ENCODE measurements at places on chromosomes 5 and 9.

- DNase-seq, result peak; percentile 49
Measured at GRCh38 chr5:172902497-172903472, 56.4 kb upstream of the RPL26L1 start.

DNA sequence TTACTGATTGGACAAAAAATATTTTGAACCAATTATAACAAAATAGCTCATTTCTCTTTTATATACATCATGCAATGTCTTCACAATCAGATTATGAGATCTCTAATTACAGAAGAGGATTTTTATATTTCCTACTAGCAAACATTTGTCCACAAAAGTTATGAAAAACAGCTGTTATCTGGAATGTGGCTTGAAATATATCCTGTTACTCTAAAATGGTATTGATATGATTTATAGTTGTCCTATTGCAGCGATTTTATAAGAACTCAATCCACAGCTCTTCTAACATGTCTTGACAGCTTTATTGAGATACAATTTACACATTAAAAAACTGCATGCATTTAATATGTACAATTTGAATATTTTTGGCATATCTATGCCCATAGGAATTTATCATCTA, 779.9 kb upstream of the ACO1 start:
- DNase-seq, result no peak

DNA sequence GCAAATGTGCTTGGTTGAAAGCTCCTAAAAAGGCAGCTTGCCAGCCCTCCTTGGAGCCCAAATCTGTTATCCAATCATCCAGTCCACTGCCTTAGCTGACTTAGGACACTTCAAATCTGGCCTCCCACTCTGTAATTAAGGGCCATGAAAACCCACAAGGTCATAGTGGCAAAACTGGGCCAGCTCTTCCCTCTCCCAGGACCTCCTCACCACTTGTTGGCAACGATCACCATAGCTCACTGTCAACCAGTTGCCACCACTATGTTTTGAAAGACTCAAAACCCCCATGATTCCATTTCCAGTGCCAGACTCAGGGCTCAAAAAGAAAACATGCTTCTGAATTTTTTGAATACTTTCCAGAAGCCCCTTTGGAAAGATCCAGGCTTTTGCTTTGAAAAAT, 107.5 kb downstream of the NREP start:
- DNase-seq, result peak; percentile 10

- no peak for DNase-seq
Measured at GRCh38 chr9:93668261-93668871, 92.0 kb downstream of the PHF2 start.

GRCh38 chr9:33924978-33925797, 108.2 kb downstream of the UBE2R2 start:
- DNase-seq, result peak; percentile 14

DNA sequence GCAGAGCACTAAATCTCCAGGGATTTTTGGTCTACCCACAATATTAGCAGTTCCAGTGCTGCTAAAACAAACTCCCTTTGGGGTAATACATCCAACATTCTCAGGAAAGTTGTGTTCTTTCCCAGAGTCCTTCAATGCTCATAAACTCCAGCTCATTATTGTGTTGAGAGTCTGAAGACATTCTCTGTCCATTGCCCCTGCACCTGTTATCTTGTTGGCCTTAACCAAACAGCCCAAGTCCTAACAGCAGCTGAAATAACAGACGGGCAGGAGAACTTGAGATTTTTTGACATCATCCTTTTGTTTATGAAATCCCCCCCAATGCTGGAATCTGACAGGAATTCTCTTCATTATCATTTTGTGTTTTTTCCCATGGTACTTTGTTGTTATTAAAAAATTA, 110.8 kb downstream of the PAPPA start:
- DNase-seq, result no peak

GRCh38 chr5:178428341-178429155, 161.6 kb downstream of the COL23A1 start:
- DNase-seq, result peak; percentile 58

GRCh38 chr5:172151661-172152210, 36.3 kb downstream of the STK10 start:
- no peak for DNase-seq

- DNase-seq, result no peak
Measured at GRCh38 chr9:126348911-126349550, 22.4 kb downstream of the MVB12B start.

GRCh38 chr5:62082370-62082801, 223.6 kb upstream of the KIF2A start:
- DNase-seq, result peak; percentile 49

- no peak for DNase-seq
Measured at GRCh38 chr5:12109075-12109688, 204.9 kb upstream of the CTNND2 start.

DNA sequence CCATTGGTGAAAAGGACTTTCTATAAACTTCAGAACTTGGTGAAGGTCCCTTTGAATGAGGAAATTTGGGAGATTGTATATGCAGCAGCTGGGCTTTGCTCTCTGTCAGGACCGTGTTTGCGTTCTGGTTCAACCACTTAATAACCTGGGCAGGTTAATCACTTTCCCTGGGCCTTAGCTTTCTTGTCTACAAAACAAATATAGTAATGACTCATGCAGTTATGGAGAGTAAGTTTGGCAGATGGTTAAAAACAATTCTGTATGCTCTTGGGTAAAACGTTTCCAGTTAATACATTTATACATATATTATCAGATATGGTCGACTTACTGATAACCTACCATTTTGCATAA, 197.0 kb downstream of the ARHGEF28 start:
- no peak for DNase-seq

DNA sequence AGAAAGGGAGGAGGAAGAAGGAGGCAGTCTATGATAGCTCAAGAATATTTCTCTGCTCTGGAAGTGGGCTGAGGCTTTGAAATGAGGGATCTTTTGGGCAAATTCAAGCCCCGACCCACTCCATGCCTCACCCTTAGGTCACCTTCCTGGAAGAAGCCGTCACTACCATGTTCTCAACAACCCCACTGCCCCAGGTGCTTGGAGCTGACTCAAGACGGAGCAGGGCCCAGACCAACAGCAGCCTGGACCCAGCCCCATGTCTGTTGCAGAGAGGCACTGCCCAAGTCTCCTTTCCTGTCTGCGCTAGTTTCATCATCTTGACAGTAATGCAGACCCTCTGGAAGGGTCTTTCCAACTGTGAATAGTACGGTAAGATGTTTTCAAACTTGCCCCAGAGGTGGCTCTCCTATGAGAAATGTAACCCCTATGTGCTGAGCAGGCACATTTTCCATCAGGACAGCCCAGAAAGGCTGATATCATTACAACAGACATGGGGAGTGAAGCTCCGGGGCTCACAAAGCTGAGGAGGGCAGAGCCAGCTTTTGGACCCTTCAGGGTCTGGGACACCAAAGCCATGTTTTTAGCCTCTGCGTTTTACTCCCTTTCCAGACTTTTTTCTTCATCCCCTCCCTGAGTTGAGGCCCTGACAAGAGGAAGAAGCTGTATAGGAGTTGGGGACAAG, 128.2 kb upstream of the LARP1 start:
- no peak for DNase-seq
